ENCODE measurements at places on chromosomes 2 and 18.

DNA sequence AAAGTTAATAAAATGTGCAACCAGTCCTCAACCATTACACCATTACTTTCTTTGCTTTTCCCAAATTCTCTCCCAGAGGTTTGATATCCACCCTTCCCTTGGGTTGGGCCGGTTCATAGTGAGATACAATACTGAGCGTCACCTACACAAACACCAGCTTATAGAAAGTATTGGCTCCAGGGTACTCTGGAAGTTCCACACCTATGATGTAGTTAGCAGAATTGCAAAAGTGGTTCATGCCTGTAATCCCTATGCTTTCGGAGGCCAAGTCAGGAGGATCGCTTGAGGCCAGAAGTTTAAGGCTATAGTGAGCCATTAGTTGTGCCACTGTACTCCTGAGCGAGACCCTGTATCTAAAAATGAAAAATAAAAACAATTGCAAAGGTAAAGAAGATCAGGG lies 15.3 kb upstream of the MAP4K3 start:
- no peak for DNase-seq

- no peak for DNase-seq
Measured at GRCh38 chr18:10304853-10305252, 149.6 kb upstream of the APCDD1 start.

GRCh38 chr18:43275546-43275945 lies 1.7 kb downstream of the SYT4 start:
- DNase-seq: no peak

DNA sequence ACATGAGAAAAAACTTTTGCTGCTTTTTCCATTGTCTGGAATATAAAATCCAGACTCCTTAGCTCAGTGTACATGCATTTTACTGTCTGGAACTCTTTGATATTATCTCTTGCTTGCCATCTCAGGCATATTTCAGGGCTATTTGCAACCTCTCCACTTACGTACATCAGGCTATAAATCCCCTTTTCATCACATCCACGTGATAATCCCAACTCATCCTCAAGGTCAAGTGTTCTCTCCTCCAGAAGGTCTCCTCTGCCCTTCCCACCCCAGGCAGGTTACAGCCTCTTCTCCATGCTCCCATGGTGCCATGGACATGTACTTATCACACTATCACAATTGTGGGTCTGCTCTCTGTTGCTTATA lies 202.5 kb upstream of the RBMS1 start:
- DNase-seq: no peak

GRCh38 chr18:7830468-7830867 lies 263.4 kb downstream of the PTPRM start:
- DNase-seq: no peak
